G401 (cell line): ENCODE measurements at places on chromosomes 3 and 15.

- DNase-seq: no peak
Measured at GRCh38 chr3:10867384-10867783, 51.4 kb downstream of the SLC6A11 start.

DNA sequence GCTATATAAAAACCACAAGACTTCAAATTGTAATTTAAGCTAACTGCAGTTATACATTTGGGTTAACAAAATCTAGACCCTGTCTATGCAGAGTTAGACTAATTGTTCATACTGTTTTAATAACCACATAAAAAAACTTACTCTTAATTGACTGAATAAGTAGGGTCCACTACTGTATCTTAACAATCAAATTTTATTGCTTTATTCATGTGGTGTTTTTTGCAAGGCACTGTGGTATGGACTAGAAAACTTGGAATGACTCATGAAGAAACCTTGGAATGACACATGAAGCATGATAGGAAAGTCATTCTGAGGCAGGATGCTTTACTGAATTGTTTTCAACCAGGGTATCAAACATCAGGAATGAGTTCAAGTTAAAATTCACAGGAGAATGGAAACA is 2.3 kb downstream of the SERP1 start:
- no peak for DNase-seq

DNA sequence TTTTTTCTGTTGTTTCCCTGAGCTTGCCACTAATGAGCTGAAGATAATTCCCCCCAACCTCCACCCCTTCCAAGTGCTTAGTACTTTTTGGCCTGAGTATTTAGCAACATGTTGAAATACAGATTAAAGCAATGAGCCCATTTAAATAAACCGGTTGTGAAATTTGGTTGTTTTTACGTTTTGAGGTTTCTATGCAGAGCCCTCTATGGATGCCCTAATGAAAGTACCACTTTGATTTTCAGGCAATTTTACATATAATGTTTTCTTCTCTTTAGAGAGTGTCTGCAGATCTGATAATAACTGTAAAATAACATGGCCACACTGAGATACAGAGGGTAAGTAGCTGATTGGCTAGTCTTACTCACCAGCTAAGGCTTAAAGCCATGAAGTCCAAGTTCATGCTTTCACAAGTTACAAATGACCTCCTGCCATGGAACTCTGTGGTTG is 139.4 kb upstream of the SLC7A14 start:
- DNase-seq: no peak

- no peak for DNase-seq
Measured at GRCh38 chr15:60005352-60006202, 1.5 kb downstream of the FOXB1 start.

DNA sequence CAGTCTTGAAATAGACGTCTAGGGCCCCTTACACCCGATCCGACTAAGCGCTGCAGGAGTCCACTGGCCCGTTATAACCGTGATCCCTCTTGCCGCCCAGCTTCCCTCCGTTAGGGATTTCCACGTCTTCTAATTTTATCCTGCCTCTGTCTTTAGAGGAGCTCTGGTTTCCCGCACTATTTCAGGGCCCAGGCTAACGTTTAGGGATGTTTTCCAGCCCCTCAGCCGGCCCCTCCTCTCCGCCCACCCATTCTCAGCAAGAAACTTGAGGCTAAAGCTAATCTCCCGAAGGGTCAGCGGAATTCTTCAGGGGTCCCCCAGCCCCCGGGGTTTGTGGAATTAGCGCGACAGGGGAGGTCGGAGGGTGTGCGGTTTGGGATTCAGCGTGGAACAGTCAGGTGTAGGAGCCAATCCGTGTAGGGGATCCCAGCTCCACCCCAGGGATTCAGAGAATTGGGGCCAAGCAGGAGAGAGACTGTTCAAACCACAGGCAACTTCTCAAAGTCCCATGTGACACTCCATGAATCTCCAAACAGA is 1.6 kb downstream of the PTX3 start:
- peak; percentile 31 for DNase-seq

DNA sequence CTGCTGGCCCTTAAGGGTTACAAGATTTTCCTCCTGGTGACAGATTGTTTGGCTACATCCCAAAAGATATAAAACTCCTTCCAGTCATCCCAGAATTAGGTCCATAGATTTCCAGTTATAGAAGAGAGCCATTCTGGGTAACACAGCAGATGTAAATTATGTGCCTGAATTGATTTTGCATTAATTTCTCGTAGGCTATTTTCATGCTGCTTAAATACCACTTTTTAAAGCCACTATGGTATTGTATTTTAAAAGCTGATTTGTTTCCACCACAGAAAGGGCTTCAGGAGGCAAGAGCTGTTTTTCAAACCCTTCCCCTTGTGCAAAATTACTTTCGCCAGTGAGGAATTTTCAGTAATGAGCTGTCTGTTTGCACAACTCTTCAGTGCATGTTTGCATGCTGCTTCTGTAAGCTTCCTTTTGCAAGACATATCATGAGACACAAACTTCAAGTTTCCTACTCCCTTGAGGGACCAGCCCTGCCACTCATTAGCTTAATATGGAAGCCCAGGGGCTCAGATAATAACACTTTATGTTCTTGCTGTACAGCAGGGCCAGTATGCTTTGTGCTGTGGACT is 105.4 kb upstream of the TNIK start:
- peak; percentile 15 for DNase-seq

GRCh38 chr3:11381563-11381962 is 109.4 kb downstream of the ATG7 start:
- DNase-seq: no peak
